Cardiac septum (tissue), 1 donor: ENCODE measurements at places on chromosomes 3 and 15. TPM values are rescaled to one million over a fixed set of nuclear protein-coding genes. Genes with fewer than 3 reads are reported as not detected.

DNA sequence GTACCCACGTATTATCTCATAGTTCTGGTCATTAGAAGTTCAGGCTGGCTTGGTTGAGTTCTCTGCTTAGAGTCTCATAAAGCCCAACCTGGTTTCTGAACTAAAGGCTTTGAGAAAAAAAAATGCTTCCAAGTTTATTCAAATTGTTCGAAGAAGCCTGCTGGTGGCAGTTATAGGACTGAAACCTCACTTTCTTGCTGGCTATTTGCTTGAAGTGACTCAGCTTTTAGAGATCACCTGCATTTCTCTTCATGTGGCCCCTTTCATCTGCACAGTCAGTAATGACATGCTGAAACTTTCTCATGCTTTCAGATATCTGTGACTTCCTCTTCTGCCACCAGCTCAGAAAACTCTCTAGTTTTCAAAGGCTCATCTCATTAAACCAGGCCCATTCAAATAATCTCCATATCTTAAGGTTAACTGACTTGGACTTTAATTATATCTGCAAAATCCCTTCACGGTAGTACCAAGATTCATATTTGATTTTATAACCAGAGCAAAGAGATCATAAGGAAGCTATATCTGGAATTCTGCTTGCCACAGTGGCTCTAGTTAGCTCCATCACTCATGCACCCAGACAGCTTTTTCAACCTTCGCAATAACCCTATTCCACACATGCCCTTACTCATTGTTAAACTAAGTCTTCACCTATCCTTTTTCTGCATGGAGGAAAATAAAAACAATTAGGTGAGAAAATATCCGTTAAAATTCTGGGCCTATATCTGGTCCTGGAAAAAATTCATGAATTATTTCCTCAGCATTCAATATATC is 433.8 kb upstream of the CBLB start:
- DNase-seq = no peak

- DNase-seq = no peak
Observed at GRCh38 chr15:100221471-100222348, 120.1 kb downstream of the ADAMTS17 start.

DNA sequence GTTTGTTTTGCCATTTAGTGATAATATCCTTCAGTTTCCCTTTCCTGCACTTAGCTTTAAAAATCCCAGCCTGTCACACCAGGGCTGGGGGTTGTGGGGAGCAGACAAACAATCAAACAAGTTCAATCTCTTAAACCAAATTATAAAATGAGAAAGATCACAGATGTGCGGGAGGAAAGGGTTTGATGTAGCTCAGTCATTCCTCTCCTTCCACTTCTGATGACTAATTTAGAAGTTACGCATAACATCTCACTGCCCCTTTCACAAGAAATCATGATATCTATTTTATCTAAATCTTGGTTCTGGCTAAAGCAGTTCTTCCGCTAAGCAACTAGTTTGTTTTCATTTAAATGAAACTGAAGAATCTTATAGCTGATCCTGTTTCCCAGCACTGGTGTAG is 34.1 kb upstream of the ATG7 start:
- DNase-seq = no peak

The USP8 gene
- 41.3 TPM for total RNA-seq

DNA sequence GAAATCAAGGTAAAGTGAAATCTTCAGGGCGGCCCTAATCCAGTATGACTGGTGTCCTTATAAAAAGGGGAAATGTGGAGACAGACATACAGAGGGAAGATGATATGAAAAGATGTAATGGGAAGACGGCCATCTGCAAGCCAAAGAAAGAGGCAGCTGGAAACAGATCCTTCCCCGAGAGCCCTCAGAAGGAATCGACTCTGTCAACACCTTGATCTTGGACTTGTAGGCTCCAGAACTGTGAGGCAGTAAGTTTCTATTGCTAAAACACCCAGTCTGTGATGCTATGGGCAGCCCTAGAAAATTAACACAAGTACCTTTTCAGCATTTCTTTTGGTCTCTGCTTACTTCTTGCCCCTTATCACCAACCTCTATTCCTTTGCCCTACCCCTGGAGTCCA is 174.7 kb upstream of the TPM1 start:
- no peak for DNase-seq

The THRB gene
- 27.2 TPM for total RNA-seq

The SNX1 gene
- total RNA-seq = 111 TPM

DNA sequence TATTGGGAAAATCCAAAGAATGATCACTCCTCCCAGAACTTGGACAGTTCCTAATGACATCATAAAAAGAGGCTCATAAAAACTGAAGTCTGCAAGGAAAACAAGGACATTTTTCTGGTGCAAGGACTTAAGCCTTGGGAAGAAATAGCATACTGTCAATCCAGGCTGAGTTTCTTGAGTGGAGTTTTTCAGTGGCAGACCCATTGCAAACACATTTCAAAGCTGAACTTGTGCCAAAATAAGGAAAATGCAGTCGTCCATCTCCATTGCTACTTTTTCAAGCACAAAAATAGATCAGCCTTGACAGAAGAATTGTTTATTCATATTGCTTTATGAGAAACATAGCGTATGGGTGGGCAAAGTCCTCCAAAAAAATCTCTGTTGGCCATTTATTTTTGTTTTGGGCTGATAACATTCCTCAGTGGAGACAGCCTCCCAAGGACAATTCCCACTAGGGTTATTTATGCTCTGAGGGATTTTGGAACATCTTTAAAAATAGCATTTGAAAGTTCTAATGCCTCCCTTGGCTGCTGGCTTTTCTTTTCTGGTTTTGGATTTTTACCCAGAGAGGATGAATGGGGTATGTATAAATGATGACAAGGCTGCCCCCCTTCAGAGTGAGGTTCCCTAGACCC is 220.0 kb downstream of the CADPS start:
- no peak for DNase-seq

The RAB27A gene
- total RNA-seq = 7.1 TPM

The CPLX3 gene
- 0.67 TPM for total RNA-seq
